ENCODE measurements at places on chromosomes 2 and 18.

DNA sequence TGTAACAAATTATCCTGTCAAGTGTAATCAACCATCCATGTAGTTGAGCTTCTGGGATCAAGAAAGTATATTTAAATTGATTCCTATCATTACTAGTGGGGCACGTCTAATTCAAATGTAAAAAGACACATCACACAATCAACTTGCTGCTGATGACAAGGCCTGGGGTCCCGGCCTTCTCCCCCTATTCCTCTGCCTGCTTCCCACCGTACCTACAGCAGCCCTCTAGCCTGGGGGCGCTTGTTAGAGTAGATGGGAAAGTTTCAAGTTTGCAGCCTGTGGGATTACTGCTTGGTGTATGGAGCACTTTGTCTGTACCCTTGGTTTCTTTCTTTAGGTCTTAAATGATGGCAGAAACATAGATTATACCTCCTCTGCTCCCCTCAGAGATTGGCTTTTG lies 333.3 kb upstream of the KYNU start:
- DNase-seq, result no peak

- no peak for DNase-seq
Measured at GRCh38 chr2:145460112-145460511, 940.2 kb upstream of the ZEB2 start.

- no peak for DNase-seq
Measured at GRCh38 chr2:133829450-133830020, 261.3 kb upstream of the NCKAP5 start.

- no peak for DNase-seq
Measured at GRCh38 chr2:66532972-66533868, 98.3 kb downstream of the MEIS1 start.

DNA sequence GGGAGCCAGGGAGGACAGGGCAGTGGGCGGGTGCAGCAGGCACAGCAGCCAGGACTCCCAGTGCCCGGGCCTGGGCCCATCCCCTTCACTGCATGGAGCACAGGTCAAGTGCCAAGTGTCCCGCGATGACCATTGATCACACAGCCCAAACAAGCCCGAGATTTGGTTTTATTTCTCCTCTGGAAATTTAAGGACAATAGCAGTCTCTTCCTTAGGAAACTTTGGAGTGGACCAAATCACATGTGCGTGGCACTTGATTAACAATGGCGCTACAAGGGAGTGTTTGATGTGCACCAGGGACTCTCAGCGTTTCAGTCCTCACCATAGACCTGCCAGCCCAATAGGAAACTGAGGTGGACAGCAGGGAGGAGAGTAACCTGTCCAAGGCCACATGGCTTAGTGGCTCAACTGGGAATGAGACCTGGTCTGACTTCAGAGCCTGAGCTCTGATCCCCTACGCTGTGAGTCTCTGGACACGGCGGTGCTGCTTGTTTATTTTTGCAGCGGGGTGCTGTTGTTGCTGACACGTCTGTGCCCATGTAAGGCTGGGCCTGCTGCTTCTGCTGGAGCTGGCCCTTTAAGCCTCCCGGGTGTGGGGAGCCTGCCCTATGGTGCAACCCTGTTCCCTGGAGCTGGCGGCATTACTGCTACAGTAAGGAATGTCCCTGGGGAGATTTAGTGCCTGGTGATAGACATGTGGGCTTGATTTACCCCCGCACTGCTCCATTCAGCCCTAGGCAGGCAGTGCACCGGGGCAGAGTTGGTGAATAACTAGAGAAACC lies 194.2 kb downstream of the INHBB start:
- DNase-seq, result no peak

All from stimulated activated CD8-positive, alpha-beta memory T cell treated with anti-CD3 and anti-CD28 coated beads, Interleukin-12 subunit alpha, Interleukin-12 subunit beta, amount 100 ng/mL, for 4 hours (primary cell).